ENCODE measurements at places on chromosomes 16 and 17.

DNA sequence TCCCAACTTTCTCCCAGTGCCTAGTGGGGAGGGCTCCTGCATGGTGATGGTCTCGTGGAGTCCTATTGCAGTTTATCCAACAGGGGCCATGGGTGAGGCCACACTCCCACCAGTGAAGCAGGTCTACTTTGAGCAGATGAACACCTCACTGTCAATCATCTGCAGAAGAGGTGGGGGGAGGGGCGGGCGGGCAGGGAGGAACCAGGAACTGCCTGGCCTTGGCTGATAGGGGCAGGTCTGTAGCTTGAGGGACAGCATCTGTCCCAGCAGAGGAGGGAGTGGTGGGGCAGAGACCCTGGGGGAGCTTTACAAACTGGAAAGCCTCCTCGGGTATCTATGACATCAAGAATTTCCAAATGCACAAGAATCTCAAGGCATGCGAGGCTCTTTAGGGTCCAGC, 58.7 kb upstream of the ZNF423 start:
- no peak for DNase-seq

GRCh38 chr16:13702614-13703013, 217.3 kb upstream of the ERCC4 start:
- no peak for DNase-seq

GRCh38 chr16:715477-716199, 720 bp downstream of the METRN start:
- no peak for DNase-seq

GRCh38 chr16:10314317-10314716, 71.5 kb upstream of the ATF7IP2 start:
- no peak for DNase-seq

GRCh38 chr17:31695456-31696090, 163.5 kb downstream of the COPRS start:
- DNase-seq: peak; percentile 13

- no peak for DNase-seq
Observed at GRCh38 chr16:27703121-27703520, 153.2 kb downstream of the KATNIP start.

DNA sequence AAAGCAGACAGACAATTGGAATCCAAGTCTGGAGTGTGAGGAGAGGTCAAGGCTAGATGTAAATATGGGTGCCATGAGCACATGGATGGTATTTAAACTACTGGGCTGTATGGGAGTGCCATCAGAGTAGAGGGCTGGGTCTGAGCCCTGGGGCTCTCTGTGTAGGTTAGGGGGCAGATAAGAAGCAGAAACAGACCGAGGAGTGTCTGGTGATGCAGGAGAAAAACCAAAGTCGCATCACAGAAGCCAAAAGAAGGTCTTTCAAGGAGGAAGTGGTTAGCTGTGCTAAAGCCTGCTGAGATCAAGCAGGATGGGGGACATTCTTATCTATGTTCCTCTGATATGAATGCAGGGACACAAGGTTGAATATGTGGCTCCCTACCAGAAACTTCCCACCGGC, 1.9 kb downstream of the TSEN54 start:
- no peak for DNase-seq

- DNase-seq: no peak
Observed at GRCh38 chr17:21129023-21129681, 2.4 kb downstream of the DHRS7B start.

GRCh38 chr17:76452660-76453430, at the start of gene UBE2O:
Gene UBE2O, minus strand, starts transcription at chr17:76453152. Its CDS starts 11 bp downstream, at chr17:76453141.
- no peak for DNase-seq

Data from AG09309 (cell line).